ENCODE measurements at places on chromosomes 5 and 9.

DNA sequence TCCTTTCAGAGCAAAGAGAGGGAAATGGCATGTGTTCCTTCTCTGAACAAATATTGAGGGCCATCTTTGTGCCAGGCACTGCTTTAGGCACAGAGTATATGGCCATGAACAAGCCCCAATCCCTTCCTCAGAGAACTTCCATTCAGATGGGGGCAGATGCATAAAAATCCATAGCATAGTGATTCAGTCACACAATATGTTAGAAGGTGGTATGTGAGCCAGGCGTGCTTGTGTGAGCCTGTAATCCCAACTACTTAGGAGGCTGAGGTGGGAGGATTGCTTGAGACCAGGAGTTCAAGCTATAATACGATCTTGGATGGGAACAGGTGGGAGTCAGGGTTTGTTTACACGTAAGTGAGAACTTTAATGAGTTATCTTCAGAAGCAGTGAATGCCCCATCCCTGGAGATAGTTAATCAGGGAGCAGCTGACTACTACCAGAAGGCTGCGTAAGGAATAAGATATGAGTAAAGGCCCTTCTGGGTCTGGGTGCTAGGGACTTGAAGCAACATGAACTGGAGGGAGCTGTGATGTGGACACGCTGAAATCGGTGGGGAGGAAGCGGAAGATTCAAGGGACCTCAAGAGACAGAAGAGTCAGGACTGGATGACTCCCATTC lies 27.1 kb downstream of the NANS start:
- DNase-seq: no peak

DNA sequence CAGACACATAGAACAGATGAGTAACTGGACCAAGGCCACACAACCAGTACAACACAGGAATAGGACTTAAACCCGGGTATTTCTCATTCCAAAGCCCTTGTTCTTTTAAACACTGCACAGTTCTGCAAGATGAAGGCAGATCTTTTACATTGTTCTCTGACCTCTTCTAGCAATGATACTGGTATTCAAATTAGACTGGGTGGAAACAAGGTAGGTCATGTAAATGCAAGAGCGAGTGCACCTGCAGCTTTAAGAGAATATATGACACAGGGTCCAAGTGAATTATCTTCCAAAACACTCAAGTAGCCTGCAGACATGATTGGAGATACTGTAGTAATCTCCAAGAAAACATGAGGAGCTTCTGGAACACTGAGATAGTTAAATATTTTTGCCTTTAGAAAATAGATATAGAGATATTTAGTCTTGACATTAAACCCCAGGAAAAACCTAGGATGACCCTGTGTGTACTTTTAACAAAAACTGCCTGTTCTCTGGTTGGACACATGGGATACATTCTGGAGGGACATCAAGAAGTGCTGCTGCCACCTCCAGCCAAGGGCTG lies 130.6 kb upstream of the EPB41L4A start:
- DNase-seq: no peak

DNA sequence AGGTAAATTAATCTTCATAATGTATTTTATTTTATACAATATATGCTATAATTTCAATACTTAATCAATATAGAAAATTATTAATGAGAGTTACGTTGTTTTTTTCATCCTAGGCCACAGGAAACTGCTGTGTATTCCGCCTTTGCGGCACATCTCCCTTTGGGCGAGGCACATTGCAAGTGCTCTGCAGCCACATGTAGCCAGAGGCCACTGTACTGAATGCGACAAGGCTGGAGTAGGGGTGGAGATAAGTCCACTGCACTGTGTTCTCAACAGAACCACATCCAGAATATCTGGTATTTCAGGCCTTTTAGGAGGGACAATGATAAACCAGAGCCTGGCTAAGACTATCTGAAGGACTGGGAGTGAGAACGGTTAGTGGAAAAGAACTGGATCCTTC lies 134.7 kb downstream of the CRB2 start:
- DNase-seq: no peak

- DNase-seq: peak; percentile 73
Measured at GRCh38 chr9:37968228-37968701, 64.3 kb upstream of the SLC25A51 start.

DNA sequence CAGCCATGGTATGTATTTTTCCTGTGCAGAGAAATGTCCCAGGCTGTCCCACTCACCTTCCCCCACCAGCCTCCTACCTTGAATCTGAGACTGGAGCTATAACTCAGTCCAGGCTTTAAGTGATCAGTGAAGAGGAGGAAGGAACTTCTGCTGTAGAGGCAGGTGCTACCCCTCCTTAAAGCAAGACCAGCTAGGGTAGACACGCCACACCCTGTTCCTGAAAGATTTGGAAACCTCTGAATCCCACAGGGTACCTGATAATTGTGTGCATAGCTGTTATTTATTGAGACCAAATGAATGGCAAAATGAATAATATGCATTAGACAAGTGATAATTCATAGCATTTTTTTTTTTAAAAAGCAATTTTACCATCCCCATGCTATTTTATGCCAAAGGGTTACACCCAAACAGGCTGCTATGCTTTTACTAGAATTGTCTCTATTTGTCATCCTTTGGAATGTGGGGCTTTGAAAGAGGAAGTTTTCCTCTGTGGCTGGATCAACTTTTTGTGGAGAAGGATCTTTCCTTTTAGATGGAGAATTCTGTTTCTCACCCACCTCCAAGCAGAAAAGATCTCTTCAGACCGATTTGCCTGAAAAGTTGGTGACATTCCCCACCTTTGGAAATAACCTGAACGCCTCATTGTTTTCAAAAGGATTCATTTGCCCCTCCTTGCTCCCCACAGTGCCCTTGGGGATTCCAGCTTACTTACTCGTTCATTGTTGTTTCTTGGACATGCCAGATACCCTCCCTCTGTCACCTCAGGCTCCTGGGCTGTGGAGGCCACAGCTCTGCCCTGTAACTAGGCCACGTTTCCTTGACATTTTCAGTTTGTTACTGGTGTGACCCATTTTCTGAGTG lies 248.7 kb downstream of the NR3C1 start:
- peak; percentile 54 for DNase-seq

GRCh38 chr9:130331573-130331972 lies 66.0 kb downstream of the HMCN2 start:
- DNase-seq: peak; percentile 90

DNA sequence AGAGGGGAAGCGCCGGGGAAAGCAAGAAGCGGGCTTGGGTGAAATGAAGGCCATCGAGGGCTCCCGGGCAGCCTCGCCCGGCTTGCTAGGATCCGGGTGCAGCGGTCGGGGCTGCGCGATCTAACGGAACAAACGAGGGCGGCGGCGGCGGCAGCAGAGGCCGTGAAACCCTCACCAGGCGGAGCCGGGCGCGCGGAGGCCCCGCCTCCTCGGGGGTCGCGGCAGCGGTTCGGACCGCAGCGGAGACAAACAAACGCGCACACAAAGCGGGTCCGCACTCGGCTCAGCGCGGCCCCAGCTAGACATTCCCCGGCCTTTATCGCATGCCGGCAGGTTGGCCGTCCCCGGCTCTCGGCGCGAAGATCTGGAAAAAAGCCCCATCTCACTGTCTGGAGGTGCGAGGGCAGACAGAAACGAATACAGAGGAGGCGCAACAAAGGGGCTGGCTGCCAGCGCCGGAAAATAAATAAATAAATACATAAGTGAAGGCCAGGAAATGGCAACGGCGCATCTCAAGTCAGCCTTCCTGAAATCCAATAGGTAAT lies 10.5 kb upstream of the TRIM36 start:
- DNase-seq: peak; percentile 57

- DNase-seq: no peak
Measured at GRCh38 chr9:18793122-18793521, 239.9 kb downstream of the SAXO1 start.

DNA sequence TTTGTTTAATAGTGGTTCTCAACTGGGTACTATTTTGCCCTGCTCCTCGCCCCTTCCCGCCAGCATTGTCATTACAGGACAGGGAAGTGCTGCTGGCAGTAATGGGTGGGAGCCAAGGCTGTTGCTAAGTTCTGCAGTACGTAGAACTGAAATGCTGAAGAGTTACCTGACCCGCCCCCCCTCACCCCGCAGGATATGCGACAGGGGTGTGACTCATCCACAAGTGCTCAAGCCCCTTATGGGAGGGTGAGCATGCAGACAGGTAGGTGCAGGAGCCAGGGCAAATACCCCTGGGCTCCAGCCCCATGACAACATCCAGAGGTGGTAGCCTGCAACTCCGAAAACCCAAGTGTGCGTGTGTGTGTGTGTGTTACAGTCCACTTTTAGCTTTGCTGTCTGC lies 35.7 kb downstream of the LRRC70 start:
- DNase-seq: no peak

DNA sequence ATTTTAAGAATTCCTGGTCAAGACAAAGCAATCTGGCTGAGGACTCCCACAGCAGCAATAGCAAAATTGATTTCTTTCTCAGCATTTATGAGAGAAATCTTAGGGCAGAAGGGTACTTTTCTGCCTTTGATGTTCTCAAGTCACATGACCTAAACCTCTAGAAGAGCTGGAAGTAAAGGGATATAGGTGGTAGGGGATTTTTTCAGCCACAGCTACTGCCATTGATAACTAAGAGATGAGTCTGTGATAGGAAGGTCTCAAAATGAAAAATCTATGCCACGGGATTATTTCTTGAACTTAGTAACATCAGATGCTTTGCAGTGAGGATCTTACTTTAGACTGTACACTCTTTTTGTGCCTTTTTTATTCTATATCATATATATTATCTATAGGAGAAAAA lies 35.6 kb downstream of the IL6ST start:
- no peak for DNase-seq
